ENCODE measurements at places on chromosomes 4 and X. TPM values are rescaled to one million over a fixed set of nuclear protein-coding genes. Genes with fewer than 3 reads are reported as not detected.
A peak's percentile ranks its signal among the peaks of the same experiment; 100 is the strongest.

Gene SLC25A4
- total RNA-seq, result 46.1 TPM

- no peak overlapping the region for H3K27ac ChIP-seq
- H3K4me1 ChIP-seq, result no peaks in the 10 kb centered on the region
- H3K36me3 ChIP-seq, result no peaks in the 10 kb centered on the region
- no peaks in the 10 kb centered on the region for H3K27me3 ChIP-seq
- no peak overlapping the region for H3K4me3 ChIP-seq
These were observed 23.0 kb downstream of the HTRA3 start for GRCh38 chr4:8292478-8293107.

Gene USP26
- total RNA-seq, result not detected

Gene PAGE2B
- total RNA-seq, result not detected

- H3K4me3 ChIP-seq, result no peak overlapping the region
- no peaks in the 10 kb centered on the region for H3K27me3 ChIP-seq
- H3K4me1 ChIP-seq, result no peaks in the 10 kb centered on the region
- no peaks in the 10 kb centered on the region for H3K36me3 ChIP-seq
- H3K27ac ChIP-seq, result no peak overlapping the region
- no peak for DNase-seq
These were observed 17.2 kb downstream of the XPNPEP2 start for GRCh38 chrX:129755779-129756650.

Gene TSC22D3
- total RNA-seq, result 390 TPM

GRCh38 chr4:6710282-6710681 is 617 bp upstream of the MRFAP1L1 start:
- H3K27me3 ChIP-seq, result no peaks in the 10 kb centered on the region
- peak overlapping the region; percentile 19 for H3K4me3 ChIP-seq
- H3K36me3 ChIP-seq, result no peaks in the 10 kb centered on the region
- DNase-seq, result no peak
- H3K4me1 ChIP-seq, result peaks cover 37% of the 10 kb centered on the region
- peak overlapping the region; percentile 93 for H3K27ac ChIP-seq

DNA sequence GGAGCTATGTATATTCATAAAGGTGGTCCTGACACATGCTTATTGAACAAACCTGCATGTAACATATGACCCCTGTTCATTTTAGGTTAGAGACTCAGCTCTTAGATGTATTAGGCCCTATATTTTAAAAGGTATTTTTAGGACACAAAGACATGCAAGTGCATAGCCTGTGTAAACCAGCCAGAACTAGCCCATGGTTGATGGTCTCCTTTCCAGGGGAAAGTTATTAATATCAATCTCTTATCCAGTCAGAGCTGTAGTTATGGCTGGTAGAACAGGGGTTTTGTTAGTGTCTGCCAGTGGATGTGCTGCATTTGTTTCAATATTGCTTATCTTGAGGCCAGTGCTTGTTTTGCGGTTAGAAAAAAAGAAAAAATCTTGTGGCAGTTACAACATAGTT is 488.6 kb downstream of the KCTD8 start:
- no peak overlapping the region for H3K4me3 ChIP-seq
- no peaks in the 10 kb centered on the region for H3K4me1 ChIP-seq
- DNase-seq, result no peak
- H3K27ac ChIP-seq, result no peak overlapping the region
- no peaks in the 10 kb centered on the region for H3K36me3 ChIP-seq

Gene PCDH10
- 0.63 TPM for total RNA-seq

GRCh38 chr4:26909369-26909768 is 48.7 kb downstream of the STIM2 start:
- DNase-seq, result no peak
- no peaks in the 10 kb centered on the region for H3K36me3 ChIP-seq
- no peak overlapping the region for H3K27ac ChIP-seq
- H3K4me1 ChIP-seq, result peaks cover 17% of the 10 kb centered on the region
- no peak overlapping the region for H3K4me3 ChIP-seq
- no peaks in the 10 kb centered on the region for H3K27me3 ChIP-seq

Gene ARMCX6
- 45.7 TPM for total RNA-seq

GRCh38 chrX:72046447-72046846 is 85.3 kb downstream of the RTL5 start:
- H3K27ac ChIP-seq, result no peak overlapping the region
- H3K4me1 ChIP-seq, result peaks cover 15% of the 10 kb centered on the region
- no peak for DNase-seq
- H3K4me3 ChIP-seq, result no peak overlapping the region

- no peak overlapping the region for H3K4me3 ChIP-seq
- H3K27ac ChIP-seq, result no peak overlapping the region
- H3K27me3 ChIP-seq, result no peaks in the 10 kb centered on the region
- no peak for DNase-seq
These were observed 132.8 kb downstream of the KCNIP4 start for GRCh38 chr4:21815651-21816377.

Data from upper lobe of left lung (tissue), 6 donors.